ENCODE measurements at places on chromosomes 12 and 14. TPM values are rescaled to one million over a fixed set of nuclear protein-coding genes. Genes with fewer than 3 reads are reported as not detected.

Gene TIMELESS
- total RNA-seq, result 57.6 TPM

Gene RTN1
- total RNA-seq, result not detected

Gene AKAP5
- 1.4 TPM for total RNA-seq

DNA sequence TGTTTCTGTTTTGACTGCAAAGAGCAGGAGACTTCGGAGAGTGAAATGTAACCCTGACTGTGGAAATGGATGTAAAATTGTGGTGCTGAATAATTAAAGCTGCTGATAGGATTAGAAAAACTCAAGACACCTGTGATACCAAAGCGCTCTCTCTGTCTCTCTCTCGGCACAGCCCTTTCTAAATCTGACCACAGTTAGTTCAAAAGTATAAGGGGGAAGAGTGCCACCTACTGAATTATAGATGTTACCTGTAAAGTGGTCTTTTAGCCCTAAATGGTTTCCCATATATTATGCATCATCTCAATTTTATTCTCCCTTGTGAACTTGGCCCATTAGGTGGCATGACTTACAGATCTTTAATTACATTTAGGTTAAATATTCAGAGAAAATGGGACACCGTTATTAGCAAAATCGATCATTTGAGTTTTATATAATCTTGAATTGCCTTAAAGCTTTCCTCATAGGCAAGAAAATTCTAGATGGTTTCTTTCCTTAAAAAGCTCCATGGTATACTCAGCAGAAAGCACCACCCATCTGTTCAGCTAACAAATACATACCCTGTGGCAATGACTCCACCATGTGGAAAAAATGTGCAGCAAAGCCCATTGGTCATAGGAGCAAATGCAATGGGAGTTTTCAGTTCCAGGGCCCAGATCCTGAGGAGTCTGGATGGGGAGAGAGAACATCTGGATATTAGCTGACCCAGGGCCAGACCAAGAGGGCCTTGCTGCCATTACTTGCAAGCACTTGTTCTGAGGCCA, 18.1 kb downstream of the RFC5 start:
- H3K4me3 ChIP-seq, result no peak overlapping the region
- no peaks in the 10 kb centered on the region for H3K27me3 ChIP-seq

GRCh38 chr14:98886982-98887381, 385.0 kb downstream of the BCL11B start:
- H3K27me3 ChIP-seq, result no peaks in the 10 kb centered on the region
- DNase-seq, result no peak
- no peak overlapping the region for H3K4me3 ChIP-seq
- H3K36me3 ChIP-seq, result peaks cover 2% of the 10 kb centered on the region
- H3K27ac ChIP-seq, result no peak overlapping the region

GRCh38 chr14:62616668-62617067, 428.6 kb downstream of the KCNH5 start:
- no peaks in the 10 kb centered on the region for H3K36me3 ChIP-seq
- no peak overlapping the region for H3K4me3 ChIP-seq
- H3K27me3 ChIP-seq, result no peaks in the 10 kb centered on the region
- no peak overlapping the region for H3K27ac ChIP-seq
- H3K4me1 ChIP-seq, result no peaks in the 10 kb centered on the region

All from activated naive CD8-positive, alpha-beta T cell treated with anti-CD3 and anti-CD28 coated beads for 36 hours (primary cell).